ENCODE measurements at places on chromosomes 12 and 14.

- no peak for DNase-seq
Measured at GRCh38 chr14:100038065-100038464, 27.2 kb upstream of the EVL start.

DNA sequence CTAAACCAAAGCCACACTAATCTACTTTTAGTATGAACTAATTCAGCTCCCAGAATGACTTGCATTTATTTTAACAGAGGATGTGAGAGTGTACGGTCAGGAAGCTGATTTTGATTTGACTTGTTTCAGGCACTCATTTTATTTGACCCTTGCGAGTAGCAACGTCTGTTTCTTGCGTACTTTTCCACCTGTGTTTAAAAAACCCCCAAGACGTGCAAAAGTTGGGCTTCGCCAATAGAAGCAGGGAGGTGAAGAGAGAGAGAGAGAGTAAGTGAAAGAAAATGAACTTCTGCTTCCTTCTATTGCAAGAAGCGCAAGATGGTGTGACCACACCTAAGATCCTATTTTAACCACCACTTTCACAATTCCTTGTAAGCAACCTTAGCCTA, 6.7 kb upstream of the SLC15A4 start:
- DNase-seq = no peak

- no peak for DNase-seq
Measured at GRCh38 chr12:66302827-66303169, 505 bp downstream of the HELB start.

- DNase-seq = no peak
Measured at GRCh38 chr14:105943973-105944602, 417.7 kb downstream of the TMEM121 start.

DNA sequence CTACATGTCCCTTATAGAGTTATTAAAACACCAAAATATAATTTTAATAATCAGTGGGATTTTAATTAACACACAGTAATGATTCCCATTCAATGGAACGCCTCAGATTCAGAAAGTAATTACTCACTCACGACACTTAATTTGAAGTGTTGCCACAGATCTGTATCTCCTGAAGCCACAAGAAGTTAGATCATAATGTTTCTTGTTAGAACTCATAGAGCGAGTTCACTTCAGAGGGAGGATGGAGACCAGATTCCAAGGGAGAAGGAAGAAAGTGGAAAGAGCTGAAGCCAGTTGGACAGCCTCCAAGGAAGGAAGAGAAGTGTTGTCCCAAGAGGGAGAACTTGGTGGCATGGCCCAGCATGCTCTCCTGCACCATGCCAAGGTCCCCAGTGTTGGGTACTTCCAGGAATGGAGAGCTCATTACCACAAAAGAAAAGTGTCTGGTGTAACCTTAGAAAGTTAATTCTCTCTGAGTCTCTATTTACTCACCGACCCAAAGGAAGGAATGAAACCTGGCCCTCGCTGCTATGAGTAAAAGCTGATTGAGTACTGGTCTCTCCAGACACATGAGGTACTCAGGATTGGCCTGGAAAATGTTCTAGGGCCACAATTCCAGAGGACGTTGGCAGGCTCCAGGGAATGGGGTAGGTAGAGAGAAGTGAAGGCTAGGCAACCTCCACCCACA, 305.4 kb downstream of the BCL11B start:
- no peak for DNase-seq
